ENCODE measurements at places on chromosomes 16 and 17. TPM values are rescaled to one million over a fixed set of nuclear protein-coding genes. Genes with fewer than 3 reads are reported as not detected.

DNA sequence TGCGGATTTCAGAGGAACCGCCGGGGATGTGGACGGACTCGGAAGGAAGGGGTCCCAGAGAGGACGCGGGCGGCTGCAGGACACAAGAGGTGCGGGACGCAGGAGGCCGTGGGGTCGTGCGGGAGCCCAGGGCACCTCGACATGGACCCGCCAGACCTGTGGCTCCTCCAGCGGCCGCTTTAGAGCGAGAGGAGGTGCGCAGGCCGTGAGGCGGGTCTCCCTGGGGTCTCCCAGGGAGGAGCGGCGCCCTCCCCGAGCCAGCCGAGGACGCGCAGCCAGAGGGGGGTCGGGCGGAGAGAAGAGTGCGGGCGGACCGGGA lies 6.8 kb upstream of the FLYWCH1 start:
- no peaks in the 10 kb centered on the region for H3K27me3 ChIP-seq
- peak overlapping the region; percentile 96 for H3K27ac ChIP-seq
- H3K36me3 ChIP-seq: no peaks in the 10 kb centered on the region
- DNase-seq: no peak
- peaks cover 7% of the 10 kb centered on the region for H3K4me1 ChIP-seq
- H3K4me3 ChIP-seq: peak overlapping the region; percentile 60

DNA sequence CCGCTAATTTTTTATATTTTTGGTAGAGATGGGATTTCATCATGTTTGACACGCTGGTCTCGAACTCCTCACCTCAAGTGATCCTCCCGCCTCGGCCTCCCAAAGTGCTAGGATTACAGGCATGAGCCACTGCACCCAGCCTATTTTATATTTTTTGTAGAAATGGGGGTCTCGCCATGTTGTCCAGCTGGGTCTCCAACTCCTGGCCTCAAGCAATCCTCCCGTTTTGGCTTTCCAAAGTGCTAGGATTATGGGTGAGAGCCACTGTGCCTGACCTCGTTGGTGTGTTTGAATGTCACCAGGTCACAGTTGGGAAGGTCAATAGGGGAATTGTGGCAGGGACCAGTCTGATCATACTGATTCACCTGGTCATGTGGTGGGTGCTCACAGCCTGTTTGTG lies 56.7 kb upstream of the NKD1 start:
- H3K27me3 ChIP-seq: no peaks in the 10 kb centered on the region
- no peaks in the 10 kb centered on the region for H3K4me1 ChIP-seq
- no peak overlapping the region for H3K4me3 ChIP-seq
- DNase-seq: no peak
- H3K27ac ChIP-seq: no peak overlapping the region

DNA sequence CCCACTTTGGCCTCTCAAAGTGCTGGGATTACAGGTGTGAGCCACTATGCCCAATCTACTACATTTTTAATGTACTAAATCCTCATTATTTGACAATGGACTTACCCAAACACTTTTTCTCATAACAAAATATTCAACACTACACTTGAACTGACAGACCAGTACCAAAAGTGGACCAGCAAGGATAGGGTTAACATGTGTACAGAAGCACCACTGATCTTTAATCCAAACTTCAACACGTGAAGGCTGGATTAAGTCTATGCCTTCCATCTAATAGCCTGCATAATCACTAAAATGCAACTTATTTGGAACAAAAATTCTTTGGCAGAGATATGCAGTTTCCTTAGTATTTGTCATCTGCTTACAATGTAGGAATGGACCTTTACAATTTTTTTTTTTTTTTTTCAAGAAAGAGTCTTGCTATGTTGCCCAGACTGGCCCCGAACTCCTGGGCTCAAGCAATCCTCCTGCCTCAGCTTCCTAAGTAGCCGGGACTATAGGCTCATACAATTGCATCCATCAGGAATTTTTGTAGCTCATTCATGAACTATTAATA lies 60.0 kb upstream of the BCAR1 start:
- H3K4me1 ChIP-seq: peaks cover 7% of the 10 kb centered on the region
- no peak for DNase-seq
- no peaks in the 10 kb centered on the region for H3K36me3 ChIP-seq
- H3K27ac ChIP-seq: no peak overlapping the region
- no peaks in the 10 kb centered on the region for H3K27me3 ChIP-seq
- no peak overlapping the region for H3K4me3 ChIP-seq

DNA sequence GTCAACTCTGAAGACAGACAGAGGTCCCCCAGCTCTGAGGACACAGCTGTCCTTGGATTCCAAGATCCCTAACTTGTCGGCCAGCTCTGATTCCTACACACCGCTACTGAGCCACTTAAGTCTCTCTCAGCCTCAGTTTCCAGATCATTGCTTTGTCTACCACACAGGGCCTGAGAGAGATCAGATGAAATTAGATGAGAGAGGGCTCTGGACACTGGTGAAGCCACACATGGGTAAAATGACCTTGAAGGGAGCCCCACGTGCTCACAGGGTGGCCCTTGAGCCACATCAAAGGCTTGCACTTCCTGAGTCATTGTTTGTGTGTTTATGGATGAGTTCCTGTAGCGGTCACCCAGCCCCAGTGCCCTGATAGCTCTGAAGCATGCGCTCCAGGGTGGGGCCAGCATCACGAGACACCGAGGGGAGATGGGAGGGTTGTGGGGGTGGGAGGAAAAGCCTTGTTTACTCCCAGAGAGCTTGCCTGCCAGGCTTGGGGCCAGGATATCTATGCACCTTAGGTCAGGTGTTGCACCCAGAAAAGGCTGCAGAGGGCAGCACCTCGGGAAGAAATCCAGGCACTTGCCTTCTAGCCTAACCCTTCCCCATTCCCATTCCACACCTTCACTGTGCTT lies 32.7 kb upstream of the SLC6A2 start:
- H3K36me3 ChIP-seq: no peaks in the 10 kb centered on the region
- H3K27ac ChIP-seq: no peak overlapping the region
- no peak overlapping the region for H3K4me3 ChIP-seq
- H3K27me3 ChIP-seq: no peaks in the 10 kb centered on the region
- DNase-seq: no peak

DNA sequence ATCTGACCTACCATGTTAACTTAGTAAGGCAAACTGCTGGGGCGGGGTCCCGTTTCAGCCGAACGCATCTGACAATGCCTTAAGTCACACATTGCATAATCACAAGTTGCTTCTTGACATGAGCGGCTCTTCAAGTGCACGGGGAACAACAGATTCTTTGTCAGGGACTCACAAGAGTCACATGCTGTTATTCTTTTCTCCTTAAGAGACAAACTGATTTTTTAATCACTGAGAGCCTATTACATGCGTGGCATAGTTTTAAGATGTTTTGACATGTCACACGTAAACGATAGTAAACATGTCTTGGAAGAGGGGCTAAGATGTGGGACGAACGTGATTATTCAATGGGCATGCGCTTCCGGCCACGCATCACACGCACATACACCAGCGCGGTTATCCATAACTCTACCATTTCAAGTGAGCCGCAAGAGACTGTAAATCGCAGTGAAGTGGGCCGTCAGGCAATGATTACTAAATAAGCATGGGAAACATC lies 63.4 kb downstream of the ADCY9 start:
- H3K4me3 ChIP-seq: no peak overlapping the region
- H3K27ac ChIP-seq: peak overlapping the region; percentile 73
- peaks cover 42% of the 10 kb centered on the region for H3K4me1 ChIP-seq
- DNase-seq: peak; percentile 36
- no peaks in the 10 kb centered on the region for H3K27me3 ChIP-seq

- peaks cover 41% of the 10 kb centered on the region for H3K4me1 ChIP-seq
- H3K36me3 ChIP-seq: peaks cover 12% of the 10 kb centered on the region
- peaks cover 2% of the 10 kb centered on the region for H3K27me3 ChIP-seq
- DNase-seq: peak; percentile 25
- H3K4me3 ChIP-seq: peak overlapping the region; percentile 38
Observed at GRCh38 chr17:74862108-74862901, 2.6 kb upstream of the GRIN2C start.

DNA sequence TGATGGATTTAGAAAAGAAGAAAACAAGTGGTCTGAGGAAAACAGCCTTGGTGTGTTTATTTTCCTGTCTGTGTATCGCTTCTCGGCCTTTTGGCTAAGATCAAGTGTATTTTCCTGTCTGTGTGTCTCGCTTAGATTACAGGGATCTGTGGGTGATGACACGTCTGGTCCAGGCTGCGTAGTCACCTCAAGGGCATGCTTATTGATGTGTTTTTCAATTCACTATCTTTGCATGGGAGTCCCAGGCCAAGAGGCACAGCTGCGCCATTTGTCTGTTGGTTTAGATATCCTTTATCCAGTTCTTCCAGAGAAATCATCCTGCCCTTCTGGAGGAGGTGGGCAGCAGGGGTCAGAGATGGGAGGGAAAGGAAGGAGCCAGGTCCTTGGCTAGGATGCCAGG lies 47.1 kb upstream of the STH start:
- DNase-seq: no peak
- no peaks in the 10 kb centered on the region for H3K4me1 ChIP-seq
- H3K36me3 ChIP-seq: no peaks in the 10 kb centered on the region
- no peak overlapping the region for H3K27ac ChIP-seq
- H3K27me3 ChIP-seq: no peaks in the 10 kb centered on the region

OR1F1 gene
- total RNA-seq: not detected

CACNG3 gene
- total RNA-seq: not detected

NHLRC4 gene
- total RNA-seq: 0.98 TPM

TP53TG3B gene
- not detected for total RNA-seq
